ENCODE measurements at places on chromosomes 11 and 22.

- DNase-seq = no peak
These were observed 230.9 kb upstream of the SESN3 start for GRCh38 chr11:95461858-95462257.

DNA sequence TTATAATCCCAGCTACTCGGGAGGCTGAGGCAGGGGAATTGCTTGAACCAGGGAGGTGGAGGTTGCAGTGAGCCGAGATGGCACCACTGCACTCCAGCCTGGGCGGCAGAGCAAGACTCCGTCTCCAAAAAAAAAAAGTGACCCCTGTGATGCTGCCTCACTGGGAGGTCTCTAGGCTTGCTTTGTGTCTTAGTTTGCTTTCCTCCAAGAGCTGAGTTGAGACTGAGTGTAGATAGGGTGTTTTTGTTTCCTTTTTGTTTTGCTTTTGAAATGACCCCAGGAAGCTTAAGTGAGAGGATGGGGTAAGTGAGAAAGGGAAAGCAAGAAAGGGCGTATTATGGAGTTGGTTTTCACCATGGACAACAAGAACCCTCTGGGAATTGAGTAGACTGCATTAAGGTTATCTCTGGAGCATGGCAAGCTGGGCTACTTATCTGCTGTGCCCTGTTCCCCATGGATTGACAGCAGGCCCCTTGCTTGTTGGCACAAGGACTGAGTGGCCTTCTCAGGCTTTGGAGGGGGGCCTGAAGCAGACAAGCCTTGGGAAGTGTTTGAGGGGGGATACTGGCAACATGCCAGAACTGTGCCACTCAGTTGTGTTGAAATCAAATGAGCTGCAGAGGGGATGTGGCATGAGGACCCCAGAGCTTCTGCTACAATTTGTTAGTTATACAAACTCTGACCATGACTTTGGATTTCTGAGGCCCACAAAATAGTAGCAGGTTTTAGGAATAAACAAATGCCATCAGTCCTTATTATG is 300.6 kb upstream of the C11orf87 start:
- no peak for DNase-seq

DNA sequence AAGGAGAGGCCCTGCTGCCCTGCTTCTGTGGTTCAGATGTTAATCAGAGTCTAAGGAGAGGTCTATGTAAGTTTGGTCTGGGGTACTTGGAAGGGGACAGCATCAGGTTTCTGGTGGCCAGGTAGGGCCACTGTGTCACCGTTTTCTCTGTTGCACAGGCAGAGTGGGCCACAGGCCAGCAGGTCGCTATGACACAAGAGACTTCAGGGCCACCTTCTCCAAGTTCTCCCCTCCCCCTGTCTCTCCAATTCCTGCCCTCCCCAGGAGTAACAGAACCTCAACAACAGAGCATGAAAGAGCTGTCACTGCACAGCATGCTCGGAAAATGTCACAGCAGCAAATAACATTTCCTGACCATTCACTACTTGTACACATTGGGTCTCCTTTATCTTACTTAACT is 58.6 kb downstream of the MPPED2 start:
- no peak for DNase-seq

- no peak for DNase-seq
These were observed 1155.6 kb downstream of the DLG2 start for GRCh38 chr11:84471501-84471900.

GRCh38 chr11:16926883-16927626 is 87.2 kb downstream of the PLEKHA7 start:
- DNase-seq = no peak

GRCh38 chr11:61675826-61676225 is 4.4 kb upstream of the DAGLA start:
- no peak for DNase-seq

DNA sequence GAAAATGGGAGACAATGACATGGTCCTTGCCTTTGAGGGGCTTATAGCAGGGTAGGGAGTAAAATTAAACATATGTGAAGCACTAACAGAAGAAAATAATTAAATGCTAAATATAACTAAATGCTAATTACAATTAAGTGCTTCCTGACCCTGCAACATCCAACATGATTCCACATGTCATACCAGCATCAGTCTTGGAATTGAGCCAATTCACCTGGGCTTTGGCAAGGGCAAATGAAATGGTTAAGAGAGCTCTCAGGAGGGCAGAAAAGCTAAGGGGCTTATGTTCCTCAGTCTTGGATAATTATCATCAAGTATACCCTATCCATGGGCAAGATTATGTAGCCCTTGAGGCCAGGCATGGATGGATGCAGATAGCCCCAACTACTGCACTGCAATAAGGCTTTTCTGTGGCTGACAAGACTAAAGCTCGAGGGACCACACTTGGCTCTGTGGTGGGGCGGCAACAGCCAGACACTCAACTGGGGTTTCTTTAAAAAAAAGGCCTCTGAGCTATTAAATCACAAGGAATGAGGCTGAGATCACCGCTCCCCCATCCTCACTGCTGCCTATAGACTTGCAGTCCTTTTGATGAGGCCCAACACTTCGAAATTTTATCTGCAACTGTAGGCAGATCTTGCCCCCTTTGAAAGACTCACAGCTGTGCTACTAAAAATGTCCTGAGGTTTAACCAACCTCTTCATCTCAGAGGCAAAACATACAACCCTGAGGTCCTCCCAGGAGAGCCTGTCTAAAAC is 39.0 kb downstream of the IL18BP start:
- DNase-seq = no peak

- no peak for DNase-seq
These were observed 213.7 kb downstream of the TBC1D22A start for GRCh38 chr22:46976143-46976542.

DNA sequence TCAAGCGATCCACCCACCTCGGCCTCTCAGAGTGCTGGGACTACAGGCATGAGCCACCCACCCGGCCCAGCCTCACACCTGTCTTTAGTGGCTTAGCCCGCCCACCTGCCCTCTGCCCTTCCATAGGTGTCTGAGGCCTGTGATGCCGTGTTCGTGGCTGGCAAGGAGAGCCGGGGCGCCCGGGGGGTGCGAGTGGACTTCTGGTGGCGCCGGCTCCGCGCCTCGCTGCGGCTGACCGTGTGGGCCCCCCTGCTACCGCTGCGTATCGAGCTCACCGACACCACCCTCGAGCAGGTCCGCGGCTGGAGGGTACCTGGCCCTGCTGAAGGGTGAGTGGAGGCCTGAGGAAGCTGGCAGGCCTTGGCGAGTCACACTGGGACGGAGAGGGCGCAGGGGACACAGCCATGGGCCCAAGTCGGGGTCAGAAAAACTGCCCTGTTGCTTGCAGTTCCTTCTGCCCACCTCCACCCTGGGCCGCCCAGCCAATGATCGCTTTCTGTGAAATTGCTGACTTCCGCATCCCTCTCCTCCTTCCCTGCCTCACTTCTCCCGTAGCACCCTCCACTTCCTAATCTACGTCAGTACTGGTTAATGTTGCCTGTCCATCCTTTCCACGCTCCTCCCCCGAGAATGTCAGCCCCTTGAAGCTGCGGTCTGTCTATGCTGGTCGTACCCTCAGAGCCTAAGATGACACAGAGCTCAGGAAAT is 9.3 kb downstream of the TMEM132A start:
- no peak for DNase-seq

DNA sequence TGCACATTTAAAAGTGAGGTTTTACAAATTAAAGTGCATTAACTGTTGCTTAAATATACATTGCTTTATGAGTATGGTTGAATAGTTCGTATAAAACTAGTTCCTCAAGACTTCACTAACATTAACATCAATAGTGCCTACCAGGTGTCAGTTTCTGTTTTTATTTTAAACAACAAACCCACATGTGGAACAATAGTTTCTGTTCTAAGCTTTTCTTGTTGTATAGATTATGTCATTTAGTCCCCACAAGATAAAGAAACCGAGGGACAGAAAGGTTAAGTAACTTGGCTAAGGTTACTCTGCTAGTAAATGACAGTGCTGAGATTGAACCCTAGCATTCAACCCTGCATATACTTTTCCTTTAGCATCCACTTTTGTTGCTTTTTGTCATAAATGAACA is 41.4 kb upstream of the ST14 start:
- no peak for DNase-seq

DNA sequence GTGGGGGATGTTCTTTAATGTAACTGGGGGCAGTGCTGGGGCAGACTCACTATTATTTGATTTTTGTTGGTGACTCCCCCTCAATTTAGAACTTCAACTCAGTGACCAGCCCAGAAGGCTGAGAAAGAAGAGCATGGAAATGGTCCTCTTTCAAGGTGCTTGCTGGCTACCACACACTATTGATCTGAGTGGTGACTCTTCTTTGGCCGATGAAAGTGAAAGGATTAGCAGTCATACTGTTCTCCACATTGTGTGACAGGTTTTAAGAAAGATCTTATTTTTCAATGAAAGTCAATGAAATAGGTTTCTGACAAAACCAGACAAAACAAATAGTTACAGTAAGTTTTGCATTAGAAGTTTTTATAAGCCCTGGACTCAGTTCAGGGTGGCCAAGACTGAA is 29.9 kb downstream of the NLRP14 start:
- no peak for DNase-seq

- DNase-seq = no peak
These were observed 18.1 kb downstream of the SLC37A2 start for GRCh38 chr11:125081098-125081798.

GRCh38 chr22:46096051-46096450 is 54.3 kb upstream of the PPARA start:
- DNase-seq = no peak

DNA sequence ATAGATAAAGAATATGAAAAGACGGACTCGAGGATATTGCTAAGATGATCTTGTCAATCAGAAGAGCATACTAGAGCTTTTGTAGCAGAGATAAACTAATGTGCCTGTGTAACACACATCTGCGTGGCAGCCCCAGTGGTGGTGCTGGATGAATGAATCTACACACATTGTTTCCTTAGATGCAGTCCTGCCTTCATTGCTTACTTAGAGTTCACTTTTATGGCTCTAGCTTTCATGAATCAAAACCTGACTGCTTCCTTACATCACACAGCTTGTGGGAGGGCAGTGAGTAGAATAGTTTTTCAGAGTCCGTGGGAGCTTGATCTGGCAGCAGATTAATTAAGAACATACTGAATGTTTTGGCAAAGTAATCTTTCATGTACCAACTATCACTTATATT is 83.7 kb downstream of the EXT2 start:
- no peak for DNase-seq

- DNase-seq = no peak
These were observed 753 bp downstream of the PTPN5 start for GRCh38 chr11:18790883-18791206.

DNA sequence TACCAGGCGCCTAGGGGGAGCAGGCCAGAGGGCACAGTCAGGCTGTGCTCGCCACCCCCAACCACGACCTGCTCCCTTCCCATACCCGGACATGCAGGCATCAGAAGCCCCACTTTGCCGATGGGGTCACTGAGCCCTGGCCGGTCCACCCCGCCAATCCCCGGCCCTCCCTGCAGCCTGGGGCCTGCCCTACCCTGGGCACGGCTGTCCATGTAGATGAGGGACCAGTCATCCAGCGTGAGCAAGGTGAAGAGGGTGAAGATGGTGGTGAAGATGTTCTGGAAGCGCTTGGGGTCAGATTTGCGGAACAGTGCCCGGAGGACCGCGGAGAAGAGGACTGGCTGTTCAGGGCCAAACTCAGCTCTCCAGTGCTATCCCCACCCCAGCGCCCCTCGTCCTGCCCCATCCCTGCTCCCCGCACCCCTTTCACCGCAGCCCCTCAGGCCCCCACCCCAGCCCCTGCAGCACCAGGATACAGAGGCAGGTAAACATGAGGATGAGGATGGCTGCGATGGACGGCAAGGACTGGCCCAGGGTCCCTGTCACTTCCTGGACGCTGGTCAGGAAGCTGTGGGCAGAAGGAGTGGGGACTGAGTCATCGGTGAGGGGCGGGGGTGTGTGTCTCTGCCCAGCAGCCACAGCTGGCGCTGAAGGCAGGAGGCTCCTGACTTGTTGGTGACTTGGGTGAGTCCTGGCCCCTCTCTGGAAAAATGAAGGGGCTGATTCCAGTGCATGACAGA is 5.5 kb downstream of the CATSPER1 start:
- no peak for DNase-seq

DNA sequence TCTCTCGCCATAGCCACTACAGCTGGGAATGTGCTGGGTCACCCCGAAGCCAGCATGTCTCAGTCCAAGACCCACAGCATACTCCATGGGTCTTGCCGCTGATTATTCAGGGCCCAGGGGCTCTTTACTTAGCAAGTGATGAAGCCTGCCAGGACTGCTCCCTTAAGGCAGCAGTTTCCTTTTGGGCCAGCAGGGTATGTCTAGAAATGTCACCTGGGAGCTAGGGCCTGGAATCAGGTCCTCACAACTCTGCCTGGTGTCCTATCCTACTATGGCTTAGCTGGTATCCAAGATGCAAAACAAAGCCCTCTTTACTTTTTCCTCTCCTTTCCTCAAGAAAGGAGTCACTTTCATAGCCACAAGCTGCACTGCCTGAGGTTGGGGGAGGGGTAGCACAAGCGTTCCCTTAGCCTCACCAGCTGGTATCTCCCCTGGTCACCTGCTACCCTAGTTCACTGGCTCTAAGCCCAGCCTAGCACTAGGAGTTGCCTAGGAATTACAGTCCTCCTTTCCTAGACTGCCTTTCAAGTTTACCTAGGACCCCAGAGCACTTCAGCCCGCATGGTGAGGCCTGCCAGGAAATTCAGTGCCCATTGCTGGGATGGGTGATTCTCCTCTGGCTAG is 22.6 kb upstream of the NCR3LG1 start:
- no peak for DNase-seq
